ENCODE measurements at places on chromosomes 11 and 22.

GRCh38 chr22:50545522-50546325 is at the start of gene KLHDC7B:
Gene KLHDC7B (plus strand): TSS chr22:50545899. CDS start chr22:50546244, 345 bp downstream.
- no peak for DNase-seq

DNA sequence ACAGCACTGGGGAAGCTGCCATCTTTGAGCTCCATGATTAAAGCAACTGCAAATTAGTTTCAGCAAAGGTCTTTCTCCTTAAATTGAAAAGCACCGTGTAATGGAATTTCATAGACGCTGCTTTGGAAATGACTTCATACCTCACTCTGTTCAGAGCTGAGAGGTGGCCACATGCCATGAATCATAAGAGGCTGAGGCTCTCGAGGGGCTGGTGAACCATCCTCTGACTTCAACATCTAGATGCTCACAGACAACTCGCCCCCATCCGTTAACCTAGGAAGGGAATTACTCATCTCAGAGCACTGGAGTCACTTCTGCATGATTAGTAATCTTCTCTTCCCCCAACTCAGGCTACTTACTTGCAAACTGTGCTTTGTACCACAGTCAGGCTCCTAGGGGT is 122.3 kb downstream of the RCN1 start:
- no peak for DNase-seq

- DNase-seq = no peak
Observed at GRCh38 chr22:19295733-19296132, 4.2 kb upstream of the CLTCL1 start.

DNA sequence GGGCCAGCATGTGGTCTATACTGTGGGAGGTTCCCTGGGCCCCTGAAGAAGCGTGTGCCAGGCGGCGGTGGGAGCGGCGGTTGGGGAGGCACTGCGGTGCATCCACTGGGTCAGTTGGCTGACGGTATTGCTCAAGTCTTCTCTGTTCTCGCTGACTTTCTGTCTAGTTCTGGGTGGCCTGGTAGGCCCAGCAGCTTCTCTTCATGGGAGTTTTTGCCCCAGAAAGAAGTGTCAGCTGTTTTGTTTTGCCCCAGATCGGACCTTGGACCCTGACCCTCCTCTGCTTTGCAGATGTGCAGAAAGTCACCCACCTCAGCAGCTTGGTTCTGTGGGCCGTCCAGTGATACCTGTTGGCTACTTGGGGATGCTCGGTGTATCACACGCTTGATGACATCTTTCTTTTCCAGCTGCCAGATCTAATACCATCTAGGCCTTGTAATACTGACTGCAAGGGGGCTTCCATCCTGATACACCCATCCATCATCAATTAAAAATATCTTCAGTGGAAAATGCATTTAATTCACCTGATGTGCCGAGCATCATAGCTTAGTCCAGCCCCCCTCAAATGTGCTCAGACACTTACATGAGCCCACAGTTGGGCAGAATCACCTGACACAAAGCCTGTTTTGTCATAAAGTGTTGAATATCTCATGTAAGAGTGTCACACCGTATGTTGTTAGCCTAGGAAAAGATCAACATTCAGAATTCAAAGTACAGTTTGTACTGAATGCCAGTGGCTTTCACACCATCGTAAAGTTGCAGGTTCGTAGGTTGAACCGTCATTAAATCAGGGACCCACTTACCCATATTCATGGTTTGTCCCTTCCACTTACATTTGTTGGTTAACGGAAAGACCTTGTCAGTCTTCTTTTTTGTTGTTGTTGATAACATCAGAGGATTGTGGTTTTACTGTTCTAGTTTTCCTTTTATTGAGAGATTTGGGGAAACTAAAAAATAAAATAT is 13.9 kb downstream of the ZBED4 start:
- DNase-seq = no peak

DNA sequence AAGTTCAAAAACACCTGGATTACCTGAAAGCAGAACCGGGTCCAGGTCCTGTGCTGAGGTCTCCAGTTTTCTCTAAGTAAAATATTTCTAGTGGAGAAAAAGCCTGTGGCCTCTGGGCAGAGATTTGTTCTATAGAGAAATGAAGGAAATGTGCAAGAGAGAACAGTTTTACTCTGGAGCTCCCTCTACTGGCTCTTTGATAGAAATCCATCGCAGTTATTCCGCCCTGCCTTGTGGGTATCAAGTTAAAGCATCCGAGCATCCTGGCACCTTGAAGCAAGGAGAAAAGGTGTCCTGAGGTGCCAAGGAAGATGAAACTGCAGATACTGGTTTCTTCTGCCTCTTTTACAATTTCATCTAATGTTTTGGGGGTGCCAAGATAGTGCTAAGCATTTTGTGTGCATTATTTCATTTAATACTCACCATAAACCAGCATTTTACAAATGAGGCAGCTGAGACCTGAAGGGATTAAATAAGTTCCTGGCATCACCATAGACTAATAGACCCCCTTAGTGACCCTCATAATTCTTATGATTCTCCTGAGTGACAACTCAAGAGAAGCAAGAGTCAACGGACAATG is 113.1 kb upstream of the HSD17B12 start:
- no peak for DNase-seq

DNA sequence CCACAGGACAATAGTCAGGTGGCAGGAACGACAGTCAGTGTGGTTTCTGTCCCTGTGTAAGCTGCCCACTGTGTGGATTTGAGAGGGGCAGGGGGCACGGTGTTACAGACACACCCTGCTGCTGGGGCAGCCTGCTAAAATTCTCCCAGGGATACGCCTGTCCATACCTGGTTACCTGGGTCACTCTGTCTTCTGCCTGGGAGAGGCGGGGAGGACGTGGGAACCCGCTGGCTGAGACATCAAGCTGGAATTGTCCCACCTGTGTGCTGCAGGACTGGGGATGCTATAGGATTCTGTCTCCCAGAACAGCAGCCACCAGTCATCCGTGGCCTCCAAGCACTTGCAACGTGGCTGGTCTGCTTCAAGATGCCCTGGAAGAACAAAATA is 63.8 kb upstream of the LINC01488 start:
- no peak for DNase-seq

DNA sequence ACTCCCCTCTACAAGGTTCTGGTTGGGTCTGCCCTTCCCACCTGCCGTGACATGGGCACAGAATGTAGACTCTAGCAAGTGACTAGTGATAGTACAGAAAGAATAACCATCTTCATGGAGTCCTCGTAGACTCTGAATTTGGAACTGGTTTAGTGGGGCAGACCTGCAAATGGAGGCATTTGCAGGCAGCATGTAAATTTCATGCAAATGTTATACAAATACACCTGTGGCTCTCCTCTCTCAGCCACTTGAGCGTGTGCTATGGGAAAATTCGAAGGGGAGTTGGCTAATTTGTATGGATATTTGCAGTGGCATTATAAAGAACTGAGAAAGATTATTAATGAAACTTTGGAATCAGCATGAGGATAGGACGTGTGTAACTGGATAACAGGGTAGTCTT is 85.0 kb downstream of the SCN3B start:
- no peak for DNase-seq

GRCh38 chr11:57427727-57428082 is 784 bp upstream of the SLC43A3 start:
- DNase-seq = no peak

DNA sequence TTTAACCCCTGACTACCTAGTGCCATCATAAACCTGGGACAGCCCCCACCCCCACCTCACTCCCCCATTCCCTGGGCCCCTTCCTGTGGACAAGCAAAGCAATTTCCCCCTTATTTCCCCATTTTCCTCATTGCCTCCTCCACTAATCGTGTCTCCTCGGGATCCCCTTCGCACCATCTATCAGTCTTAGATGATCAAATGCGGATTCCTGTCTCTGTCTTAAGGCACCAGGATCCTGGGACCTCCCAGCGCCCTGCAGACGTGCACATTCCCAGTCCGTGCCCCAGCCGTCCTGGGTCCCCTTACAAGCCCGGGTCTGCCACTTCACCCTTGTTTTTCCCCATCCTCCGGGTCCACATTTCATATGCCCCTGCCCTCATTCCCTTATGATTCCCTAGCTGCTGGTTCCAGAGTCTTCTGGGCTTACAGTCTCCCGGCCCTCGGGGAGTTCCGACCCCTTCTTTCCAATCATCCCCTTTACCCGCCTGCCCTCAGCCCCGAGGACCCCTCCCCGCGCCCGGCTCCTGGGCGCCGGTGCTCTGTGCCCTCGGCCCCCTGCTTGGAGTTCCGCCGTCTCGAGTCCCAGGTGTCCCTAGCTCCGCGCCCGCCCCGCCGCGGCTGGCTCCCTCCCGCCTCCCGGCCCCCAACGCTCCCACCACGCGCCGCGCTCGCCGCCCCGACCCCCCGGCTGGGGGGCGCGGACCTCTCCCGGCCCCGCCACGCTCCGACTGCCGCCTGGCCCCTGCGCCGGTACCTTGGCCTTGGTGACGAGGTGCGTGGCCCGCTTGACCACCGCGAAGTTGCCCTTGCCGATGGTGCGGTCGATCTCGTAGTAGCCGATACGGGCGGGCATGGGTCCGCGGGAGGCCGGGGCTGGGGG is 599 bp downstream of the SIK3 start:
- no peak for DNase-seq

DNA sequence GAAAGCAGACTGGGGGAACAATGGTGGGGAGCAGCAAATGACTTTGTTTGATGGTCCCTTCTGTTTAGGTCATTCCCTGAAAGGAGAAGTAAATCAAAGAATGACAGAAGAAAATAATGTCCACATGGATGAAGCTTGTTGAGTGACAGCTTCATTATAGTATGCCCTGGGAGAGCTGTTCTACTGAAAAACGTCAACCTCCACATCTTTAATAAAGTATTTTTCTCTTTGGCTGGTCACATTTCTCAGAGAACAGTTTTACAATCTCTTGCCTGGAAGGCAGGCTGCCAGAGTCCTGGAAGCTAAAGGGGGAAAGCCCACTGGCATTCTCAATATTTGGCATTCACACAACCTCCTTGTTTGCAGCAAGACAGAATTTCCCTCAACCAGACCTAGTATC is 287.9 kb downstream of the SWAP70 start:
- no peak for DNase-seq

- DNase-seq = no peak
Observed at GRCh38 chr11:28735511-28735910, 627.3 kb downstream of the METTL15 start.

DNA sequence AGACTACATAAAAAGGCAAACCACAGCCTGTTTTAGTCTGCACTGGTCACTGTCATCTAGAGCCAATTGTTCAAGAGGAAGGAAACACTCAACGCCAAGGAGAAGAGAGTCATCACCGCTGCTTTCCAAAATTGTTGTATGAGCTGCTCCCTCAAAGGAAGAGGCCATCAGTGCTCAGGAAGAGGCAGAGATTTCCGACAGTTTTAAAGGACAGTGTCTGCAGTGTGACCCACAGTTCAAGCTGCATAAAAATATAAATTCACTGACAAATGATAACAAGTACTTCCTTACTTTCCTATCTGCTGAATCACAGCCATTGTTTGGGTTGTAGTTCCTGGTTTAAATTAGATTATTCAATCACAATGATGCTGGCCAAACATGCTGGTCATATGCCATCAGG is 16.4 kb downstream of the PRCP start:
- DNase-seq = no peak

GRCh38 chr11:117057727-117058126 is 40.5 kb downstream of the SIK3 start:
- DNase-seq = no peak

- no peak for DNase-seq
Observed at GRCh38 chr11:125398475-125398874, 97.6 kb downstream of the FEZ1 start.

- DNase-seq = no peak
Observed at GRCh38 chr11:131305005-131305404, 65.4 kb upstream of the NTM start.

GRCh38 chr11:19862091-19862490 is 149.5 kb downstream of the NAV2 start:
- no peak for DNase-seq

GRCh38 chr11:48169717-48170116 is 46.9 kb upstream of the OR4B1 start:
- no peak for DNase-seq

DNA sequence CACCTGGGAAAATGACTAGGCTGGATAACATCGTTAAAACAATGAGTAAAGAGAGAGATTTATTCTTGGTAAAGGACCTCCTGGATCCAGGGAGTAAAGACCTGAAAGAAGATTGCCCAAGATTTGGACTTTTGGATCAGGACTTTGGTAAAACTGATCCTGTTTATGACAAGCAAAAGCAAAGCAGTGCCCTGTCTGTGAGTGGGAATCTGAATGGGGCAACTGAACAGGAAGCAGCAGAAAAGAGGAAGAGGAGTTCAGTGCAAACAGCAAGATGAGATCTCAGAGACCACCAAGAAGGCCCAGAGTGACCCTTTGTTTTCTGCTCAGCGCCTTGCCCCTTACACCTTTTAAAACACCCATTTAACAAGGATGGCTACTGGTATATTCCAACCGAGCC is 122.0 kb downstream of the VPREB1 start:
- DNase-seq = no peak

- no peak for DNase-seq
Observed at GRCh38 chr11:86810288-86810687, 9.9 kb downstream of the PRSS23 start.

DNA sequence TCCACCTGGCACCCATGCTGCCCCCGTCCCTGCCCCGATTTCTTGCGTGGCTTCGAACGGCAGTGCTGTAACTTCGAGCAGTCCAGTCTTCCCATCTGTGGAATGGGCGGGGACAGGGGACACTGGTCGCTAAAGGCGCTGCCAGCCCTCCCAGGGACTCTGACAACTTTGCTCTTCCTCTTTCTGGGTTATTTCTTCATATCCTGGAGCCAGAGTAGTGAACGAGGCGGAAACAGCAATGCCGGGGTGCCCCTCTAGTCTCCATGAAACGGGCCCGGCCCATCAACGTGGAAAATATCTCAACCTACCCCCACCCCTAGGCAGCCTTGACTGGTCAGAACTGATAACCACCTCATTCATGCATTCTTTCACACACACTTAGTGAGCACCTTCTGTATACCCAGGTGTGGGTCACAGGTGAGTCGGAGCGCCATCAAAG is 42.8 kb downstream of the TRIOBP start:
- DNase-seq = no peak

- no peak for DNase-seq
Observed at GRCh38 chr11:77966338-77966737, 28.1 kb downstream of the INTS4 start.

DNA sequence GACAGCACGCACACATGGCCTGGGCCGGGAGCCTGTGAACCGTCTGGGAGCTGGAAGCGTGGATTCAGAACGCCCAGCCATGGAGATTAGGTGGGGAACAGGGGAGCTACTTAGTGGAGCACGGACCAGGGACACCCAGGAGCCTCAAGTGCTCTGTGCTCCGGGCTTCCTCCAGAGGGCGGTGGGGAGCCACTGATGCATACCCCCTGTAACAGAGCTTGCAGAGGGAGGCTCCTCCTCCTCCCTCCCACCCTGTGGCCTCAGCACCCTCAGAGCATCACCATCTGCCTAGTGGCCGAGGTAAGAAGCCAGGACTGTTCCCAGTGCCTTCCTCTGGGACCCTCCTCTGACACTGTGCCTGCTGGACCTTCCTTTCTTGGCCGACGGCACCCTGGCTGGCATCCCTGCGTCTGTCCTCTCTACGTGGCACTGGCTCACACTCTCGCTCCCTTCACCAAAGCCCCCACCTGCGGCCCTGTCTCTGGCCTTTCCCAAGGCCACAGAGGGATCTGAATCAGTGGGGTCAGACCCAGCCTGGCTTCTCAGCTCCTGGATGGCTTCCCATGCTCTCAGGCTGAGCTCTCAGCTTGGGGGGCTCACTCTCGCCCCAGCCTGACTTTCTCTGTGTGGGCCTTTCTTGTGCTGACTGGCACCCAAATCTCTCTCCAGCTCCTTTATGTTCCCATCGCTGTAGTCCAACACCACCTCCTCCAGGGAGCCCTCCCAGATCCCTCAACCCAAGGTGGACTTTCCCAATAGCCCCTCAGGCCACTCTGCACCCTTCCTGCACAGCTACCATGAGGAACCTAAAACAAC is 780.9 kb downstream of the BRD1 start:
- no peak for DNase-seq

- DNase-seq = no peak
Observed at GRCh38 chr11:67400942-67401494, 640 bp downstream of the PPP1CA start.

Data from NCI-H1417 treated with DMSO at 0.1 percent for 48 hours (cell line).